ENCODE measurements at places on chromosomes 1 and 21.

DNA sequence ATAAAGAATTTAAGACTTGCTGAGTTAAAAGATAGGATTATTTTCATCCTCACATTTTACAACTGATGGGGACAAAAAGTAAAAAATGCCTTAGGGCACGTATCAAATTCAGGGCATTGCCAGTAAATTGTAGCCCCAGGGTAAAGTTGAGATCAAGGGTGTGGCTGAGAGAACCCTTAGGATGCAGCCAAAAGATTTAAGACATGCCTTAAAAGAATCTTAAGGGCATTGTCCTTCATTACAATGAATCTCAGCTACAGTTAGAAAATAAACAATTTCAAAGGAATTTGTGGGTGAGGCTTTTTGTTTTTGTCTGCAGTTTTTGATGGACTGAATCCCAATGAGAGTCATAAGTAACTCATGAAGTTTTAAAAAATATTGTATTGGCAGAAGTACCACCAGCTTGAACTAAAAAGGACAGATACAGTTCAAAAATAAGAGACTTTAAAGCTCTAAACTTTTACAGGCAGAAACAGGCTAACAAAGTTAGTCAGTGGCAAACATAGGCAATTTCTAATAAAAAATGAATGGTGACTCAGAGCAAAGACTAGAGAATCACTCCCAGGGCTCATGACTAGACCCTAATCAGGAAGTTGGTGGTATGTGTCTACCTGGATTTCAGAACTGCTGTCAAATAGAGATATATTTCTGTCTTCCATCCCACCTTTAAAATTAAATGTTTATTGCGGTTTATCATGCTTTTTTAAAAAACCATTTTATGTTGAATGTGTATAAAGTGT is 165.1 kb upstream of the SNX7 start:
- no peak for DNase-seq

GRCh38 chr1:77355010-77355409 is 73.2 kb downstream of the AK5 start:
- DNase-seq: no peak

GRCh38 chr1:160708801-160709200 is 2.8 kb downstream of the CD48 start:
- DNase-seq: no peak

DNA sequence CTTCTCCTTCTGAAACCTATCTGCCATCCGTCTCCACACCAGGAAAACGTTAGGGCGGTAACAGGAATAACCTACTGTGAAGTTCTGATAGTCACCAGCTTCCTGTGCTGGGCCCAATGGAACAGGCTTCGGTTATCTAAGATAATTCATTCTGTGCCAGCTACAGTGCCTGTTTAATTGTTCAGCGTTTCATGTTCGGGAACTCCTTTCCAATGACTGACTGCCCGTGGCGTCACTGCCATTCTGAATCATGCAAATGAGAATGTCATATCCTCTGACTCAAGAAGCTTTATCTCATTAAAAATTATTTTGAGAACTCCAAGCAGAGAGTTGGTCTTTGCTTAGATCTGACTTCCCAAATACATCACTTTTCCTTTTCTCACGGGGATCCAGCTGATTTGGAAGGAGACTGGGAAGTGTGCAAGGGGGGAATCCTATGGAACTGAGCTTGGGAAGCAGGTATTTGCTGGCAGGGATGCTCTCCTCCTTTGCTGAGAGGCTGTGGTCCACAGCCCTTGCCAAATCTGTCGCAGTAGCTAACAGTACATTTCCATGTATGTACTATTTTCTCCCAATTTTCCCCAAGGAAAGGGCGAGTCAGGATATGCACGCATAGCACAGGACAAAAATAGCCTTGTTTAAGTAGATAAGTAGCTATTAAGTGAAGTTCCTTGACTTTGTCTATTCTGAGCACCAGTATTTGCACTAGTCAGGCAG is 358.7 kb downstream of the LTN1 start:
- DNase-seq: no peak

GRCh38 chr21:33739701-33740100 is 97.4 kb downstream of the ITSN1 start:
- DNase-seq: no peak

- no peak for DNase-seq
These were observed 58.2 kb downstream of the ALPL start for GRCh38 chr1:21567241-21568005.

DNA sequence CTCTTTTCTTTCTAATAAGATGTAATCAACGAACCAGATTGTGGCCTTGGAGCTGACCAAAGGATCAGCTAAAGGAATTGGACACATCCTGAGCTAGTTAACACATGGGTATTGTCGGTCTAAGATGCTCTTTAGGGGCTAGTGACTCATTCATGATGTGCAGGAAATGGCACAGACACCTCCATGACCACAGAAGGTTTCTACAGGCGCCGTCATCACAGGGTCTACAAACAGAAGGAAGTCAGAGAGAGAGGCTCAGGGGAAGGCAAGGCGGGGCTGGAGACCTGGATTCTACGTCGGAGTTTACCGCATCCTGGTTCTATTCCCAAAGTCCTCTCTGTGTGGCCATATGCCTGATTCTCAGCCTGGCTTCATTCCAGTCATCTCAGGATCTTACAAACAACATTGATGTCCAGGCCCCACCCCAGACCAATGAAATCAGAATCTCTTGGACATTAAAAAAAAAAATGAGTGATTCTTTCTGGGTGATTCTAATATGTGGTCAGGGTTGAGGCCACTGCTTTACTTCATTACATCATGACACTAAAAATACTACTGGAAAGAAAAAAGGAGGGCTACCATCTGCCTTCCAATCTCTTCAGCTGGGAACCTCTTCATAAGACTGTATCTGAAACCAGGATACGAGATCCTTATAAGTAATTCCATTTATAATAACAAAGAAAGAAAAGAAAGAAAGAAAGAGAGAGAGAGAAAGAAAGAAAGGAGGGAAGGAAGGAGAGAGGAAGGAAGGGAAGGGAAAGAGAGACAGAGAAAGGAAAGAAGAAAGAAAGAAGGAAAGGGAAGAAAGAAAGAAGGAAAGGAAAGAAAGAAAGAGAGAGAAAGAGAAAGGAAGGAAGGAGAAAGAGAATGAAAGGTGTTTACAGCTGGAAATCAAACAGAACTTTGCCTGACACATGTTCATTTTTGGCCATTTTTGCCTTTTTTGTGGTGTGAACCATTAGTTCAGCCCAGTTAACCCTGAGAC is 11.6 kb upstream of the KCNJ15 start:
- peak; percentile 59 for DNase-seq

- no peak for DNase-seq
These were observed 65.9 kb downstream of the SLC37A1 start for GRCh38 chr21:42579456-42580075.

DNA sequence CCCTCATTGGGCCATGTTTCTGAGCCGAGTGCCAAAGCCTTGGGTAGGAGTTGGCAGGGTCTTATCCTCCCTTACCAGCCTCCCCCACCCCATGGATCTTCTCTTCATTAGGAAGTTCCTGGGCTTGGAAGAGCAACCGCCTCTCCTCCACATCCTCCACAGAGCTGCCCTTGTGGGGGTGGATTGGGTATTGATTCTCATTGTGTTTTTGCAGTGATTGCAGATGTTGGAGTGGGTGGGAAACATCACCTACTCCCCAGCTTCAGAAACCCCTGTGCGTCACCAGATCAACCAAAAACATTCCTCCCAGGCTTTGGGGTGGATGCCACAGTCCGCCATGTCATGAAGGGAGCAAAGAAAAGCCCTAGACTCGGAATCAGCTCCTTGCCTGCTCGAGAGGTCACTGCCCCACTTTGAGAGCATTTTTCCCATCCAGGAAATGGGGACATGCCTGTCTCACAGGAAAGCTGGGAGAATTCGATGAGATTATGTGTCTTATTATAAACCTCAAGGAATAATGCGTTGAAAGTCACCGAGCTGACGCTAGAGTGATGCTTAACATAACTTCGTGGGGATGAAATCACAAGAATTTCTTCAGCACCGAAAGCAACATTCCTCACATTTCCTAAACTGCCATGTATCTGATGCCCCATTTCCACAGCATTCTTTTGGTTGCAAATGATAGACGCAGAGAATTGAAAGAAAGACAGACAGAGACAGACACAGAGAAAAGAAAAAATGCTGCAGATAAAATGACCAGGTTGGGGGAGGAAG is 44.7 kb upstream of the ZBTB40 start:
- no peak for DNase-seq

- no peak for DNase-seq
These were observed 187.3 kb upstream of the GALNT2 start for GRCh38 chr1:229879746-229880145.

GRCh38 chr1:29383746-29384371 is 147.5 kb downstream of the PTPRU start:
- DNase-seq: no peak

- DNase-seq: no peak
These were observed 163.5 kb upstream of the IVNS1ABP start for GRCh38 chr1:185480545-185480944.

DNA sequence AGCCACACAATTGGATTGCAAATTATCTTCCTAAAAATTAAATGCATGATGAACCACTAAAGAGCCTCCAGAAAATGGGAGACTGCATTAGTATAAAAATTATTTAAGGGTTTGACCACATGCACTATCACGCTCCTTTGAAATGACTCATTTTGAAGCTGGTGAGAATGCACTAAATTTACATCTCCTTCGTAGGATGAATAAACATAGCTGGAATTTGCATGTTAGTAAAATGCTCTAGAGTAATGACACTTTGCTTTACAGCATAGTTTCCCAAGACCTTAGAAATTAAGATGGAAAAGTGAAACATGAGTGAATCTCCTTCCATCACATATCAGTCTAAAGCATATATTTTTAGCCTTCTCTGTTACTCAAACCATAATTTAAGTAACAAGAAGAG is 2.4 kb downstream of the PLPPR4 start:
- no peak for DNase-seq

GRCh38 chr1:204258213-204259115 is 44.7 kb upstream of the GOLT1A start:
- DNase-seq: peak; percentile 42

DNA sequence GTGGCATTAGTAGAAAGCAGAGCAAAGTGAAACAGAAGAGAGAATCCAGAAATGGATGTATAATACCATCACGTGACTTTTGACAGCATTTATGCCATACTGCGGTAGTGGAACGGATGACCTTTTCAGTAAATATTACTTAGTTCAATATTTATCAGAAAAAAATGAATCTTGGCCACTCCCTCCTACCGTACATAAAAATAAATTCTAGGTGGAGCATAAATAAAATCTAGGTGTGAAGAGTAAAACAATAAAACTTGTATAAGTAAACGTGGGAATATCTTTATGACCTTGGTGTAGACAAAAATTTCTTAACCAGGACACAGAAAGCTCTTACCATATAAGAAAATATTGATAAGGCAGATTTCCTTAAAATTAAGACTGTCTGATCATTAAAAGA is 182.6 kb downstream of the VPS13D start:
- no peak for DNase-seq

DNA sequence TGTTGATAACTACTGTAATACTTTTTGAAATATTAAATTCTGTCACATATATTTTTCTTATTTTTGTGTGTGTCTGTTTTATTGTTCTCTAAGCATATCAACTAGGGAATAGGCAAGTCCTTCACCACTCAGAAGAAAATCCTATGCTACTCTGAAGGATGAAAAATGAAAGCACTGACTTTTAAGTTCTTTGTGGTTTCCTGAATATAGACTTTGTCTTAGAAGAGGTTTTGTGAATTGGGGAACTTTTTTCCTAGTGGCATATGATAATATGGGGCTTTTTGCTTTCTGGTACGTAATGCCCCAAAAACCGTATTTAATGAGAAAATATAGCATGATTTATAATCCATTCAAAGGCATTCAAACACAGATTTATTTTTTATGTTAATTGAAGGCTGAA is 136.0 kb downstream of the SNX7 start:
- DNase-seq: no peak

DNA sequence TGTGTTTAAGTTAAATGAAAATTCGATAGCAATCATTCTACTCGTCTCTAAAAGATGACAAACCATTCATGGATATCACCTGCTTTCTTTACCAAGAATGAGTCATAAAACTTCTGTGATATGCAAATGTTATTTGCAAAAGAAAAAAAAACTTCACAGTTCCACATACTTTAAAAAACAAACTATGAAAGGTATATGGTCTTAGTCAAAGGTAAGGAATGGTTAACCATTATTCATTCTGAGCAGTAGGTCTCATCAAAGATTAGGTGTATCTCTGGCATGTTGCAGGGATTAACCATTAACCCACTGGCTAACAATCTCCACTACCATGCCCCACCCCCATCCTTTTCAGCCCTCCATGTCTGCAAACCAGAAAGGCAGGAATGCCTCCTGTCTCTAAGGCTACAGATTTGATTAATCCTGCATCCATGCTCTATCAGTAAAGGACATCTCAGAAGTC is 44.4 kb downstream of the PTPN14 start:
- DNase-seq: no peak

GRCh38 chr21:25387665-25388064 is 219.6 kb downstream of the MRPL39 start:
- no peak for DNase-seq

GRCh38 chr1:95742591-95743089 is 508.6 kb downstream of the RWDD3 start:
- DNase-seq: no peak

DNA sequence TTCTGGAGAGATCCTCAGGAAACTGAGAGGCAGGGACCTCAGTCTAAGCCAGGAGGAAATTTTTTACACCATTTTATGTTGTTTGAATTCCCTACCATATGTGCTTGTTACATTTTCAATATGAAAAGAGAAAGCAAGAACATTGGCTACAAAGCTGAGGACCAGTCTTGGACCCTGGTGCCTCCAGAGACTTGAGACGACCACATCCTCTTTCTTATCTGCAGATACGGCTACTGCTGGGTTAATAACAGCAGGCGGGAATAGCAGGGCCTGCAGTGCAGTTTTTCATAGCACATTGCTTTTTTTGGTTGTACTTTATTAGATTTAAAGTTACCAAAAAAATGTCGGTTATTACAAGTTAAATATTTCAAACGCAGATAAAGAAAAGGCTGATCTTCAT is 3.9 kb downstream of the KDM4A start:
- DNase-seq: no peak

DNA sequence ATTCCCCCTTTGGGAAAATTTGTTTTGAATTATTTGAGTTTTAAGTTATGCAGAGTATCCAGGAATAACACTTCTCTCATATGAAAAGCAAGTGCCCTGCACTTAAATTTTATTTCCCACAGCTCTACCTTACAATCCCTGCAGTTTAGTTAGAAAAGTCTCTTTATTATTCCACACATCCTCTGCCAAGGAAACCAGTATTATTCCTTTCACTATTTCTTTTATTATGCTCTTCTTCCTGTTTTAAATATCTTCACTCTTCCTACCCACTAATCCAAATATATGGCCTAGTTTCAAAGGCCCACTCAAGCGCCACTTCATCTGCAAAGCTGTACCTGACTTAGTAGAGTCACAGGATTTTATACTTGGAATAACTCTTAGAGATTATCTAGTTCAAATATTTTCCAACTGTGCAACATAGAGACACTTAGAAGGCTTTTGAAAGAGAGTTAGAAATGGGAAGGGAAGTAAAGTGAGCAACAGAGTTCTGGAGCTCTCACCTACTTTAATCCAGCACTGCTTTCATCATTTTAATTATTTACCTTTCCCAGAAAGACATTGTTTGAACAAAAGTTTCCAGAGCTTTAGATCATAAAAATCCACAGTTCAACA is 97.2 kb upstream of the LYPLAL1 start:
- DNase-seq: no peak
